ENCODE measurements at places on chromosomes 1 and 21.

DNA sequence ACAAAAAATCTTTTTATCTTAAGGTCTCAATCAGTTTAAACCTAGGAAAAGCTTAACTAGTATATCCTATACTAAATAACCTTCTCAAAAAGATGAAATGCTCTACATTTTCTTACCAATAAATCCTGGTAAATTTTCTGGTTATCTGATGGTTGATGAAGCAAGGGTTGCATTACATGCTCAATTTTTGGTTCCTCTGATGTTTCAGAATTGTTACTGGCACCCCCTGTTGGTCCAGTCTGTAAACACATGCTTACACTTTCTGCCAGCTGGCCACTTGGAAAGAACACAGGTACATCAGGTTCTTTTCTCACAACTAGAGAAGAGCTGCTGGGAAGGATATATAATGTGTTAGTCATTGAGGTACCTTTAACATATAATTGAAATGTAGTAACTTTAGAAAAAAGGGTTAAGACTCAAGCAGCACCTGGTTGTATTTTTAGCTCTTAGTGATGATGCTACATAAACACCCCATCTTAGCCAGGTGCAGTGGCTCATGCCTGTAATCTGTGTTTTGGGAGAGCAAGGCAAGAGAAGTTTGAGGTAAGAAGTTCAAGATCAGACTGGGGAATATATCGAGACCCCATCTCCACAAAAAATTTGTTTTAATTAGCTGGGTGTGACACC, 30.9 kb upstream of the TAL1 start:
- no peaks in the 10 kb centered on the region for H3K4me1 ChIP-seq
- no peak for DNase-seq
- H3K27ac ChIP-seq: no peak overlapping the region
- no peak overlapping the region for H3K4me3 ChIP-seq
- no peaks in the 10 kb centered on the region for H3K36me3 ChIP-seq

DNA sequence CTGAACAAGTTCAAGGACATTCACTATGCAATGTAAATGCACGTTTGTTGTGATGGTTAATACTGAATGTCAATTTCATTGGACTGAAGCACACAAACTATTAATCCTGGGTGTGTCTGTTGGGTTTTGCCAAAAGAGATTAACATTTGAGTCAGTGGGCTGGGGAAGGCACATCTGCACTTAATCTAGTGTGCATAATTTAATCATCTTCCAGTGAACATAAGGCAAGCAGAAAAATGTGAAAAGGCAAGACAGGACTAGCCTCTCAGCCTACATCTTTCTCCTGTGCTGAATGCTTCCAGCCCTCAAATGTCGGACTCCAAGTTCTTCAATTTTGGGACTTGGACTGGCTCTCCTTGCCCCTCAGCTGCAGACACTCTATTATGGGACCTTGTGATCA, 40.1 kb downstream of the PRPF38A start:
- no peak overlapping the region for H3K27ac ChIP-seq
- no peaks in the 10 kb centered on the region for H3K4me1 ChIP-seq
- DNase-seq: no peak
- H3K4me3 ChIP-seq: no peak overlapping the region
- H3K27me3 ChIP-seq: no peaks in the 10 kb centered on the region
- peaks cover 55% of the 10 kb centered on the region for H3K36me3 ChIP-seq

GRCh38 chr1:236604905-236605806, 840 bp upstream of the HEATR1 start:
- H3K4me3 ChIP-seq: peak overlapping the region; percentile 80
- DNase-seq: no peak
- H3K27ac ChIP-seq: peak overlapping the region; percentile 56
- H3K4me1 ChIP-seq: peaks cover 15% of the 10 kb centered on the region
- H3K36me3 ChIP-seq: peaks cover 21% of the 10 kb centered on the region
- H3K27me3 ChIP-seq: no peaks in the 10 kb centered on the region

GRCh38 chr1:183845681-183846080, 40.8 kb downstream of the RGL1 start:
- no peak for DNase-seq
- H3K4me1 ChIP-seq: peaks cover 20% of the 10 kb centered on the region
- H3K27me3 ChIP-seq: no peaks in the 10 kb centered on the region
- H3K27ac ChIP-seq: no peak overlapping the region
- no peak overlapping the region for H3K4me3 ChIP-seq

- no peaks in the 10 kb centered on the region for H3K27me3 ChIP-seq
- no peak for DNase-seq
- H3K27ac ChIP-seq: no peak overlapping the region
- no peaks in the 10 kb centered on the region for H3K4me1 ChIP-seq
- no peaks in the 10 kb centered on the region for H3K36me3 ChIP-seq
Measured at GRCh38 chr1:226414098-226414698, 6.3 kb upstream of the PARP1 start.

- H3K4me3 ChIP-seq: no peak overlapping the region
- no peaks in the 10 kb centered on the region for H3K4me1 ChIP-seq
- no peak for DNase-seq
- no peaks in the 10 kb centered on the region for H3K36me3 ChIP-seq
- no peak overlapping the region for H3K27ac ChIP-seq
Measured at GRCh38 chr1:178417858-178418257, 78.9 kb downstream of the CLEC20A start.

DNA sequence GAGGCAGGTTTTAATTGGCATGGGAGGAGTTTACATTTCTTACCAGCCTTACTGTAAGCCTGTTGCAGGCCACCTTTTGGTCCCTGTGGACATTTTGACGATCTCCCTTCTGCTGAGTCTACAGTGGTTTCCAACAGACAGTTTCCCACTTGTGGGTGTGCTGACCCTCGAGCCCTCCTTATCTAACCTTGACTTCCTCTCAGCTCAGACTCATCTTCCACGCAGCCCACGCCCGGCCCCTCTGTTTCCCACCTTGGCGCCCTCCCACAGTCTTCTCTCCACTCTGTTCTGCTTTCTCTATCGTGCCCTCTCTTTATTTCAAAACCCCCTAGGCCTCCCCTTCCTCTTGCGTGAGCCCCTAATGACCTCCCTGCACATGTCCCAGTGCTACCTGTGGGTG, 6.1 kb upstream of the ARL8A start:
- no peaks in the 10 kb centered on the region for H3K27me3 ChIP-seq
- DNase-seq: no peak
- peaks cover 16% of the 10 kb centered on the region for H3K4me1 ChIP-seq
- no peak overlapping the region for H3K4me3 ChIP-seq

- peaks cover 46% of the 10 kb centered on the region for H3K4me1 ChIP-seq
- DNase-seq: peak; percentile 45
- no peaks in the 10 kb centered on the region for H3K36me3 ChIP-seq
- no peak overlapping the region for H3K27ac ChIP-seq
- H3K27me3 ChIP-seq: no peaks in the 10 kb centered on the region
Measured at GRCh38 chr1:109789551-109790180, 25.9 kb upstream of the EPS8L3 start.

DNA sequence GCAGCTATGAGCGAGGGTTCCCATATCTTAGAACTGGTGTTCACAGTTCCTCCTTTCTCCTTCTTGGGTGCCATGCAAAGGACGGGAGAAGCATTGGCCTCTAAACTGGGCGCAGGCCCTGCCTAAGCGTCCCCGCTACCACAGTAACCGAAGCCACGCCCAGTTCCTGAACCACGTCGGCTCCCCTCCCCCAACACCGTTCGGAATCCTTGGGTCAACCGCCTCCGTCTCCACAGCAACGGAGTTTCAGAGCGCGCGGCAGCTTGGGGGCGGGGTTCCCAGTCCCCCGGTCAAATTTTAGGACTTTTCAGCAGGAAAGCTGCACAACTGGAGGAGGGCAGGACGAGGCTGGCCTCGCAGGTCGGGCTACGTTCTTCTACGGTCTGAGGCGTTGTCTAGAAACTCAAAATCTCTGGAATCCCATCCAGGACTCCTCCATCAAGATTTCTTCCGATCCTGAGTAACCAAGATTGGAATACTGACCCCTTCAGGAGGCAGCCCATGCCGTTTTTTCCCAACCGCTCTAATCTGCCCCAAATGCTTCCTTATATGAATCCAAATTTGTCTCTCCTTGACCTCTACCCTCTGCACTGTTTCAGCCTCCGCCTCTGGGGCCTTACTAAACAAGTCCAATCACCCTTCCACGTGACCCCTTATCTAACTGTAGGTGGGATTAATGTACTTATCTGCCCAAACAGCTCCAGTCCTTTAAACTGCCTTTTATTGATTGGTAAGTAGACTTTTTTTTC, at the start of gene SPAG17:
Gene SPAG17, minus strand, starts transcription at position 145 of the 749 bp plus-strand sequence. Its CDS starts 71 bp downstream, at position 74.
- peak within 1 kb of the TSS; percentile 50 for H3K4me3 ChIP-seq
- no peaks in the 10 kb centered on the region for H3K36me3 ChIP-seq
- H3K27ac ChIP-seq: no peak within 1 kb of the TSS
- H3K27me3 ChIP-seq: no peaks in the 10 kb centered on the region

GRCh38 chr1:41919764-41920397, 1.2 kb upstream of the HIVEP3 start:
- H3K27ac ChIP-seq: no peak overlapping the region
- H3K27me3 ChIP-seq: no peaks in the 10 kb centered on the region
- H3K4me1 ChIP-seq: peaks cover 32% of the 10 kb centered on the region
- DNase-seq: no peak

- DNase-seq: no peak
- H3K27me3 ChIP-seq: no peaks in the 10 kb centered on the region
- H3K36me3 ChIP-seq: no peaks in the 10 kb centered on the region
- H3K27ac ChIP-seq: no peak overlapping the region
- H3K4me1 ChIP-seq: peaks cover 15% of the 10 kb centered on the region
Measured at GRCh38 chr21:42254651-42255601, 36.0 kb downstream of the ABCG1 start.

GRCh38 chr1:34037109-34037508, 127.9 kb downstream of the CSMD2 start:
- DNase-seq: no peak
- H3K27me3 ChIP-seq: no peaks in the 10 kb centered on the region
- no peaks in the 10 kb centered on the region for H3K36me3 ChIP-seq
- no peaks in the 10 kb centered on the region for H3K4me1 ChIP-seq
- no peak overlapping the region for H3K4me3 ChIP-seq
- no peak overlapping the region for H3K27ac ChIP-seq

DNA sequence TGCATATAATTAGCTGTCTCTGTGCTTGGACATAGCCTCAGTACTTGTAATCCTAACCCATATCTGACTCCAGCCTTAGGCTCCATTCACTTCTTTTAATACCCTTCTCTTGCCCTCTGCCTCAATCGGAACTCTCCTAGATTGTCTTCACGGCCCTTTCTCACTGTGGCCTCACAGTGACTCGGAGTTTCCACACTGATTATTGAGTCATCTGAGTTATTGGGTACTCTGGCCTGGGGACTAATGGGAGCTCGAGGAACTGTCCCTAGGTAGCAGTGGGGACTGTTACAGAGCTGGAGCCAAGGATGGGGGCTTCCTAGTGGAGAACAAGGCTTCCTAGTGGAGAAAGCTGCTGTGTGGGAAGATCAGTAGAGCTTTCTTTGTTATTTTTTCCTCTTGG, 17.0 kb downstream of the TRAF5 start:
- H3K27ac ChIP-seq: no peak overlapping the region
- H3K36me3 ChIP-seq: no peaks in the 10 kb centered on the region
- peaks cover 3% of the 10 kb centered on the region for H3K4me1 ChIP-seq

- no peaks in the 10 kb centered on the region for H3K27me3 ChIP-seq
- DNase-seq: no peak
- H3K4me3 ChIP-seq: no peak overlapping the region
- H3K4me1 ChIP-seq: peaks cover 3% of the 10 kb centered on the region
- H3K36me3 ChIP-seq: no peaks in the 10 kb centered on the region
Measured at GRCh38 chr1:239815074-239815473, 276.6 kb upstream of the FMN2 start.

DNA sequence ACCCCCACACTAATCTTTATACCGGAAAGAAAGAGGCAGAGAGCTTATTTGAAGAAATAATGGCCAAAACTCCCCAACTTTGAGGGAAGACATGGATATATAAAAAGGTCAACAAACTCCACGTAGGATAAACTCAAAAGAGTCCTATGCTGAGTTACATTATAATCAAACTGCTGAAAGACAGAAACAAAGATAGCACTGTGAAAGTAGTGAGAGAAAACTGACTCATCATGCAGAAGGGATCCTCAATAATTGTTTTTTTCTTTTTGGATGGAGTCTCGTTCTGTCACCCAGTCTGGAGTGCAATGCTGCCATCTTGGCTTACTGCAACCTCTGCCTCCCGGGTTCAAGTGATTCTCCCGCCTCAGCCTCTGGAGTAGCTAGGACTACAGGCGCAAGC, 48.5 kb upstream of the TTC39A start:
- no peak overlapping the region for H3K4me3 ChIP-seq
- H3K27ac ChIP-seq: no peak overlapping the region
- no peaks in the 10 kb centered on the region for H3K4me1 ChIP-seq
- peaks cover 47% of the 10 kb centered on the region for H3K36me3 ChIP-seq

DNA sequence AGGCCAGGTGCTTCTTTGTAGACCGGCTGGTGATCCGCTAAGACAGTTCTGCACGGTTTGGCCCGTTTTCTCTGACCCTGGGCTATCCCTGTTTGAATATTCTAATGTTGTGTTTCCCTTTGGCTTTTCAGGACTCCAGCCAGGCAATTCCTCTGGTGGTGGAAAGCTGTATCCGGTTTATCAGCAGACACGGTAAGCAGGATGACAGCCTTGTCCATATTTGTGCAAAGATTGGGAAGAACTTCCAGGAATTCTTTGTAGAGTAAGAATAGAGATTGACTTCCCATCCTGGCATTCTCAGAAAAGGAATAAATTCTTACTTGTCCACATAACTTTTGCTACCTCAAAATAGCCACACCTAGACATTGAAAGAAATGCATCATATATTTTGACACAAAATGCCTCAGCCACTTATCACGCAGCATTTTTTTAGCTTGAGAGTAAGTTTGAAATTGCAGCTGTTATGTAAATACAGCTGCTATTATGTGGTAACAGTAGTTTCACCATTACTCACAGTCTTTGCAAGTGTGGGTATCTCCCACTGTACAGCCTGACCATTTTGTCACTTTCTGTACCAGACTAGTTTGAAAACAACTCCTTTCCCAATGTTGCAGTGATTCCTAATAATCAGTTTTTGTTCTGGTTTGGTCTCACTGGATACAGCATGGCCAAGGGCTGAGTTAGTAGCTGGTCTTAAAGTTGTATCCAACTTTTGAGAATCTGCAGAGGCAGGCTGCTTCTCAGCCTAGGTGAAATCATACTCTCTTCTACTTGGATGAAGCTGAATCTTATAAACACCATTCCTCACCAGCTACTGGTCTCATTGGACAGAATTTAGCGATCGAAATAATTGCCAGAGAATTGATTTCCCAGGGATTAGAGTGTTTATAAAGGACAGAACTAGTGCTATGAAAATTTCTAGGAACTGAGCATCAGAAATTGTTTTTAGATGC, 40.0 kb upstream of the IKBKE start:
- no peaks in the 10 kb centered on the region for H3K27me3 ChIP-seq
- H3K4me1 ChIP-seq: no peaks in the 10 kb centered on the region
- H3K4me3 ChIP-seq: no peak overlapping the region
- H3K36me3 ChIP-seq: peaks cover 49% of the 10 kb centered on the region
- H3K27ac ChIP-seq: no peak overlapping the region

DNA sequence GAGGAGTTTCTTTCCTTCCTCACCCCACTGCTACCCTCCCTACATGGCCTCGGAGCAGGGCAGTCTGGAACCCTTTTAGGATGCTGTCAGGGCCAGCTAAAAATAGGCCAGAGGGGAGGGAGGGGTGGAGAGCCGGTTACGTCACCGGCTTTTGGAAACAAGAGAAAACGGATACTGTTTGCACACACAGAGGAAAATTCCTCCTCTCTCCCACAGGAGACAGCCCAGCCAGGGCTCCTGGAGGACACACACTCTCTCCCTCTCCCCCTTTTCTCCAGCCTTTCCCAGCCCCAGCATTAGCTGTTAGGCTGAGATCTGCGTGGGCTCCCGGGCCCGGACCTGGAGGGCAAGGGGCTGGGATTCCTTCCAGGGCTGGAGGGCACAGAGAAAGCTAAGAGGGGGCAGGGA, 20.0 kb upstream of the ALDH4A1 start:
- DNase-seq: no peak
- peak overlapping the region; percentile 17 for H3K4me3 ChIP-seq
- H3K27me3 ChIP-seq: no peaks in the 10 kb centered on the region
- peaks cover 33% of the 10 kb centered on the region for H3K36me3 ChIP-seq
- peak overlapping the region; percentile 70 for H3K27ac ChIP-seq

Measured in suprapubic skin (tissue), 4 donors.